GM23338 (cell line): ENCODE measurements at places on chromosomes 6 and 20. TPM values are rescaled to one million over a fixed set of nuclear protein-coding genes. Genes with fewer than 3 reads are reported as not detected.

GRCh38 chr6:134532694-134533624, 215.0 kb upstream of the SGK1 start:
- no peak for DNase-seq

The HLA-DOB gene
- 0.23 TPM in 1 of 2 replicates, not detected in the other for total RNA-seq

GRCh38 chr6:3908961-3909360, 59.8 kb downstream of the FAM50B start:
- DNase-seq = no peak

- DNase-seq = no peak
Measured at GRCh38 chr20:19742974-19743639, 15.0 kb upstream of the RIN2 start.

The HLA-B gene
- total RNA-seq = 36.1 and 44.3 TPM in 2 replicates

DNA sequence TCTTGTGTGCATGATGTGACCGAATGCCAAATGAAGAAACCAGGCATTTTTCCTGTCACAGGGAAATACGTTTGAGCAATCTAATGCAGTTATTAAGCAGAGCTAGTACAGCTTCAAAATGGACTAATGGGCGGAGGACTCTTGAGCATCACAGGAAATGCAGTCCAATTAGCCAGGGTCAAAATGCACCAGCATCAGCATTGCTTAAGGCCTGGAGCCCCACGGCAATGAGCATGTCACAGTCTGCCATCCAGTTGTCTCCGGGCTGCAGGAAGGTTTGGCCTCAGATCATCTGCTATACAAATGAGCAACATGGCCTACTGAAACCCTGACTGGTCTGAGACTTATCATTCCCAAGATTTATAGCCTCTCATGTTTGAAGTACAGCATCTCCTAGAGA, 652.1 kb upstream of the SLC35B3 start:
- DNase-seq = no peak

- no peak for DNase-seq
Measured at GRCh38 chr6:92329208-92329847, 1090.0 kb downstream of the EPHA7 start.

- no peak for DNase-seq
Measured at GRCh38 chr20:61786230-61786629, 279.5 kb downstream of the TAF4 start.

The C6orf15 gene
- total RNA-seq = not detected in 2 replicates

The C6orf52 gene
- total RNA-seq = 0.47 TPM in 1 of 2 replicates, not detected in the other

The PPP1R14C gene
- 0.62 and 1.4 TPM in 2 replicates for total RNA-seq

DNA sequence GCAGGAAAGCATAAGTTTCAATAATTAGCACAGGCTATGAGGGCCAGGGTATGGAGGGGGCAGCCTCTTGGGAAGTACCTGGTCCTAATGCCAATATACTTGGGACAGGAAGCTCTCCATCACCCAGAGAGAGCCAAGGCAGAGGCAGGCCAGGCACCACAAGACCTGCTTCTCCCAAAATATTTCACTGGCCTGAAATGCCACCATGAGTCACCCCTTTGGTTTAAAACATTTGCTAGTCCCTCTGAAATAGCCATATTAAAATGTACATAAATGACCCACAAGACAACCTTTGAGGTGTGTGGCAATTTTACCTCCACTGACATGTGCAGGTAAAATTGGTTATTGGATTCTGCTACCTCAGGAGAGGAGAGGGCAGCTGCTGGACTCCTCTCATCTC, 23.4 kb upstream of the SCUBE3 start:
- DNase-seq = no peak

DNA sequence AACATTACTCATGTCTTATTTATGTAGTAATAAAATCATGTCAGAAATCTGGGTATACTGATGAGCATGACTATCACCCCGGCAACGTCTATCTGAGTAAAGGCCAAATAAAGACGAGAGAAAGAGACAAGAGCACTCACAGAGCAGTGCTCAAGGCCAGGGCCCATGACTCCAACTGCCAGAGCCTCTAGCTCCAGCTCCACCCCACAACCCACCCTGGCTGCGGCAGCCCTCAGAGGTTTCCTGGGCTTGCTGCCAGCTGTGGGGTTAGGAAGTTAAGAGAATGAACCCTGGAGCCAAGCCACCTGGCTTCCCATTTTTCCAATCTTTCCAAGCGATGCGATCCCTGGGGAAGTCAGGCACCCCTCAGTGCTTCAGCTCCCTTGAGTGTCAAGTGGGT, 92.0 kb upstream of the PAX1 start:
- no peak for DNase-seq
